Left cardiac atrium (tissue), 4 donors: ENCODE measurements at places on chromosomes 11 and 22. TPM values are rescaled to one million over a fixed set of nuclear protein-coding genes. Genes with fewer than 3 reads are reported as not detected.

The MPPED2 gene
- 2.9 TPM for total RNA-seq

The C11orf21 gene
- 19.1 TPM for total RNA-seq

The OR51E2 gene
- total RNA-seq, result 0.31 TPM

The CCDC73 gene
- not detected for total RNA-seq

The HTR3A gene
- total RNA-seq, result 0.18 TPM
